ENCODE measurements at places on chromosomes 3 and 15. TPM values are rescaled to one million over a fixed set of nuclear protein-coding genes. Genes with fewer than 3 reads are reported as not detected.

The AQR gene
- 45.5 TPM for polyA plus RNA-seq

The TICRR gene
- 11.6 TPM for polyA plus RNA-seq

The CCR3 gene
- polyA plus RNA-seq = not detected

The USP13 gene
- 23.5 TPM for polyA plus RNA-seq

The GRM2 gene
- polyA plus RNA-seq = 1.1 TPM

The P2RY13 gene
- polyA plus RNA-seq = 1.7 TPM

The WDR76 gene
- polyA plus RNA-seq = 16.4 TPM

The NEK11 gene
- 18.7 TPM for polyA plus RNA-seq

DNA sequence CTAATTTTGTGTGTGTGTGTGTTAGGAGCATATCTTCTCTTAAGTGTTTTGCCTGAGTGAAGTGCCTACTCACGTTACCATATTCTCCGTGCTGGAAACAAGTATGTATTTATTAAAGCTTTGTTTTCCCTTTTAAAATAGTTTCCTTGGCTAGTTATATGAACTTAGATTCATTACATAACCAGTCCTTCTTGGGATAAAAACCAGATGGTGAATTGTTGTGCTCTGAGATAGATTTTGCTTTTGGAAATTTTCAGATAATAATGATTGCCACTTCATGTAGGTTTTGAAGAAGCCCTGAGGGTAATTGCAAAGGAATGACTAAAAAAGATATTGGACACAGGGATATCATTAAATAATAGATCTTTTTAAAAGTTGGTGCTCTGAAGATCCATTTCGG, 390.2 kb upstream of the SGO1 start:
- DNase-seq = no peak

- DNase-seq = no peak
These were observed 9.4 kb downstream of the TERC start for GRCh38 chr3:169755488-169755887.

DNA sequence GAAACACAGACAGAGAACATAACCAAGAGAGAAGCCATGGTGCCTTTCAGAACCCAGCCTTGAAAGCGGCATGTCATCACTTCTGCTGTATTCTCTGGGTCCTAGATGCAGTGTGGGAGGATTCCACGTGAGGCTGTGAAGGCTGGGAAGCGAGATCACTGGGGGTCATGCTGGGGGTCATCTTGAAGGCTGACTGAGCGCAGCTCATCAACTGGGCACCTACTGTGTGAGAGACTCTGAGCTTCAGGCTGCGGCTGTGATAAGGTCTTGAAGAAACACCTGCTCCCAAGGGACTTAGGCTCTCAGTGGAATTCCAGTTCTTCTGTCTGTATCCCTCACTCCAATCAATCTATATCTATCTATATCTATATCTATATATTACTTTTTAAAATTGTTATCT, 91.8 kb upstream of the KLF13 start:
- no peak for DNase-seq

DNA sequence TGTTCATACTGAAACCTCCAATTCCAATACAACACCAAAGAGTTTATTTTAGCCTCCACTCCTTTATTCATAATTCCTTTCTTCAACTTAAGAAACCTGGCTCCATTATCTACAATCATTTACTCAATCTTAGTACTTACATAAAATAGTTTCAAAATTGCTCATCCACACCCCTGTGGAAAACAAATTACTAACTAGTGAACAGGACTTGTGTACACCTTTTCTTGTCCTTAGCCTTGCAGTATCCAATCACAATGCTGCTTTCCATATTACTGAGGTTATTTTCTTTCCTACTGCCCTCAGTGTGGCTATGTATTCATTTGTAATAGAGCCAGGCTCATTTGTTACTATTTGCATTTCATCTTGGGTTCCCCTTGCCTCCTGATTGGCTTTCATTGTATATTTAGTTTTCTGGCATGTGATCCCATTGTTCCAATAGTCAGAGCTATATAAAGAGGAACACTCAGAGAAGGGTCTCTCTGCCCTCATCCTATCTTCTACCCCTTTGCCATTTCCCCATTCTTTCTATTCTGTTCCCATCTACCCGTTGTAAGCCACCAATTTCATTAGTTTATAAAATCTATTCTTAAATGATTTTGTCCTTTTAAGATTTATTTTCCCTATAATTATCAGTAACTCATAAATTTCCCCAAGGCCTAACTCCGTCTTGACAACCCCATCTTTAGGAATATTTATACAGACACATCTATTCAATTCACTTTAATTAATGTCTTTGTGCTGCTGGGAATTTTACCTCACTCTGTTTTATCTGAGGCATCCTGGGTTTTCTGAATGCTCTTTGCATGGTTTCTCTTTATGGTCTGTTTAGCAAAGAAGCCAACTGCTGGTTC, 67.9 kb upstream of the RBP1 start:
- no peak for DNase-seq

DNA sequence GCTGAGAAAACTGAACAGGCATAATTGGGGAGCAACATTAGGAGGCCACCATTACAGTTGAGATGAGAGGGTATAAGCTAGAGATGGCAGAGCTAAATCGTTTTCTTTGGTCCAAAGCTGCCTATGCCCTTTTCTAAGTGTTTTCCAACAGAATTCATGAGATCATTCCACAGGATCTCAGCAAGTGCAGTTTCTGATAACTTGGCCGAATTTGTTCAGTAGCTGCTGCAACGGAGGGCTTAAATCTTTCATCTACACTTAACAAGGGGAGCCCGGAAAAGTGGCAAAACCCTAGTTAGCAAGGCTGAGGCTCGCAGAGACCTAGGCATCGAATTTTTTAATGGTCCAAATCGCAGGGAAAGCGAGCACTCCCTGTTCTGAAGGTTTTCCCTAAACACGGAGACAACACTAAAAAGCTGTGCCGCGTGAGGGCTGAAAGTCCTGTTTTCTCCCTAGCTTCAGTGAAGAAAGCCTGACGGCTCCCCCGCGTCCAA, 531 bp upstream of the BLOC1S6 start:
- DNase-seq = no peak

- DNase-seq = no peak
These were observed 193.9 kb downstream of the ZNF621 start for GRCh38 chr3:40718681-40719080.

DNA sequence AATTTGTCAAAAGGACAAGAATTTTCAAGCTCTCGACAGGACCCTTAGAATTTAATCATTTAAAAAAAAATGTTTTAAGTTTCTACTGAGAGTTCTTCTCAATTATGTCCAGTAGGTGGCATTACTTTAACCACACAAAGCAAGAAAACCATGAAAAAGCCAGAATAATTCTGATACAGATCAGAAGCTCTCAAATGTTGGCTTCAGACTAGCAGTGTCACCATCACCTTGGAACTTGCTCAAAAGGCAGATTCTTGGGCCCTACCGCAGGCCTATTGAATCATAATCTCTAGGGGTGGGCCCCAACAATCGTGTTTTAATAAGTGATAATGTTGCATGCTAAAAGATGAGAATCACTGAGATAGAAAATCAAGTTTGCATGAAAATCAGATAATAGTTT, 99.5 kb upstream of the KCNMB2 start:
- DNase-seq = peak; percentile 57

All from right lung (tissue), 10 donors.